ENCODE measurements at places on chromosomes 5 and 9.

GRCh38 chr5:90113108-90113507 is 296.4 kb downstream of the CETN3 start:
- no peak for DNase-seq

DNA sequence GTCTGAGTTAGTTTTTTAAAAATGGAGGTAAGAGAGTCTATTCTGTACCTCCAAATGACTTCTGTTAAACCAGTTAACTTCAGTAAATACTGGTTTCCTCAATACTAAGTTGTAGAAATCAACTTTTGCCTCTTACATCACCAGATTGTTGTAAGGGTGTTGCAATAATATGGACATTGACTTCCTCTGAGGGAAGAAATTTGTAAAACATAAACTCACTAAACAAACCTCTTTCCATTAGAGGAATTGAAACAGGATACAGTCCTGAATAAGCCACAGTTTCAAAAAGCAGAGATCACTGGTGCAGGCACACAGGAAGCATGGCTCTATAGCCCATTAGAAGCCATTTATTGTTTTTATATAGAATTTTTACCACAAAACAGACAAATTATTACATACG is 32.7 kb upstream of the SLCO6A1 start:
- DNase-seq: no peak

DNA sequence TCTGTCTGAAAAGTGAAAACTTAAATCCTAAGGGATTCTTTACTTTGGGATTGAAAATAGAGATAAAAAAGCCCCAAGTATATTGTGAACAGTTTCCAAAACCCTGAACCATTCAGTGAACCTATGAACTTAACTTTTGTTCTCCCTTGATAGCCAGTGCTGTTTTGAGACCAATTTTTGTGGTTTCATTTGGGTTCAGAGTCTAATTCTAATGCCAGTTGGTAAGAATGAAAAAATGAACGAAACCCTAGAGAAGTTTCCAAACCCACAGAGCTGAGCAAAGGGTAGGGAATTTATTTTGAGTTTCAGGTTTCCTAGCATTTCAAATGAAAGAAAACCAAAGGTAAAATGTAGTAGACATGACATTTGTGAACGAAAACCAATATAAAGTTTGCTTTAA is 1366.8 kb downstream of the EFNA5 start:
- no peak for DNase-seq

GRCh38 chr5:150633429-150633828 is 7.0 kb upstream of the SYNPO start:
- no peak for DNase-seq

GRCh38 chr5:68273717-68274409 is 58.3 kb downstream of the PIK3R1 start:
- no peak for DNase-seq
